ENCODE measurements at places on chromosomes 4 and X. TPM values are rescaled to one million over a fixed set of nuclear protein-coding genes. Genes with fewer than 3 reads are reported as not detected.

GRCh38 chr4:99938243-99938753 lies 8.1 kb downstream of the DNAJB14 start:
- DNase-seq, result no peak

DNA sequence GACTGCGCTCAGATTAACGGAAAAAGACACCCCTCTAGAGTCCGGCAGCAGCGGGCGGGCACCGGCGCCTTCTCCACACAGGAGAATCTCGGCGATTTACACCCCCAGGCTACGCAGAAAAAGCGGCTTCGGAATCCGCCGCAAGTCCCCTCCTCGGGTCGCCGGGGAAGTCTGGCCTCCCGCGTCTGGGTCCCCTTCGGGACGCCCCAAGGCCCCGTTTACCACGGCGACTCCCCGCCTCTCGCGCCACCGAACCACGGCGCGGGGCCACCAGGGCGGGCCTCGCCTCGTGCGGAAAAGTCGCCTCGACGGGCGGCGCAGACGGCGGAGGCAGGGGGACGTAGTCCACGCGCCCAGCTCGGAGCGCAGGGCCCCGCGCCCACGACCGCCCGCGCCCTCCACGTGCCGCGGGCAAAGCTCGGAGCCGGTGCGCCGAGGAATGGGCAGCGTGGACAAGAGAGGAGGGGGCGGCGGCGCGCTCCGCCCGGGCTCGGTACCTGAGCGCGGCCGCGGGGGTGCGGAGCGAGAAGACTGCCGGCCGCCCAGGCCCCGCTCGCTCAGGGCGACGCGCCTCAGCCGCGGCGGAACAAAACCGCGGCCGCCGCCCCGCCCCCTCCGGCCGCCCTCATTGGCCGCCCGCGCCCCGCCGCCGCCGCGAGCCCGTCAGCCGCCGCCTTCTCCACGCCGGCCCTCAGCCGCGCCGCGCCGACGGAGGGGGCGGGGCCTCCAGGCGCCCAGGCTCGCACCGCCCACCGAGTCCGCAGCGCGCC lies at the start of gene FAM53A:
TSS of gene FAM53A (minus strand) at position 578 of the 770 bp plus-strand sequence. CDS start 15,572 bp downstream, outside the sequence.
- peak; percentile 76 for DNase-seq

DDIT4L gene
- total RNA-seq, result 2.6 TPM

- DNase-seq, result peak; percentile 14
Measured at GRCh38 chr4:74158466-74159142, 686 bp downstream of the MTHFD2L start.

- DNase-seq, result no peak
Measured at GRCh38 chrX:47568656-47569295, 7.8 kb downstream of the ARAF start.

GRCh38 chr4:888029-888428 lies 44.1 kb downstream of the GAK start:
- no peak for DNase-seq

GRCh38 chr4:80448056-80448455 lies 112.5 kb downstream of the CFAP299 start:
- no peak for DNase-seq

DNA sequence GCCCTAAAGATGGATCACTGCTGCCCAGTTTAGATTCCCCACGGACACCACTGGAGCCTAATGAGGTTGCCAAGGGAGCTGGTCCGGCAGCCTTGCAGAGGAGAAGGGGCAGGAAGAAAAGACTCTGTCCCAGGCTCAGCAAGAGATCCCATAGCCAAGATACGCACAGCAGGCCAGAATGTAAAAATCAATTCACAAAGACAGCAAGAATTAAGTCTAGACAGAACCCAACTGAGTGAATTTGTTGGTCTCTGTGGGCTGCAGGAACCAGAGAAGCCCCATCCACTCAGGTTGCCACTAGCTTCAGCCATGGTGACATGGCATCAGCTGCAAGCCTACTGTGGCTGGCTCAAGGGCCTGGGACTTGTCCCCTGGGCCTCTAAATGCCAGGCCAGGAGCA lies 22.9 kb downstream of the TSC22D3 start:
- no peak for DNase-seq

ZNF141 gene
- 1.0 TPM for total RNA-seq

GRCh38 chrX:124307253-124307907 lies 25.1 kb upstream of the TEX13D start:
- DNase-seq, result no peak

DNA sequence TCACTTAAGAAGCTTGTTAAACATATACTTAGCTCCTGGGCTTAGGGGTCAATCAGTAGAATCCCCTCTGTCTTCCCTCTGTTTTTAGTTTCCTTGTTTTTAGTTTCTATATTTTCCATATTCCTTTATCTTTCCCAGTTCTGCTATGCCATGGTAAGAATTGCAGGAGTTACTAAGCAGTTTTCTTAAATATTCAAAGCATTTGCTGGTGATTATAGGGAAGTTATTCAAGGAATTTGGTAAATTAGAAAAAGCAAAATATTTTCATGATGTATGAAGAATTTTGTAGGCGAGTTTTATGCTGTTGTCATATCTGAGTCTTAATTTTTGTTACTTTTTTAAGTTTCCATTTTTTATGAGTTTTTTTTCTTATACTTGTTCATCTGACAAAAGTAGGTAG lies 91.6 kb upstream of the NUDT6 start:
- DNase-seq, result no peak

Measured in SJSA1 (cell line).